ENCODE measurements at places on chromosomes 2 and 18. TPM values are rescaled to one million over a fixed set of nuclear protein-coding genes. Genes with fewer than 3 reads are reported as not detected.

GRCh38 chr2:196046123-196046917 is 22.3 kb downstream of the DNAH7 start:
- DNase-seq = no peak

GRCh38 chr2:118112771-118113334 is 24.6 kb downstream of the INSIG2 start:
- DNase-seq = no peak

DNA sequence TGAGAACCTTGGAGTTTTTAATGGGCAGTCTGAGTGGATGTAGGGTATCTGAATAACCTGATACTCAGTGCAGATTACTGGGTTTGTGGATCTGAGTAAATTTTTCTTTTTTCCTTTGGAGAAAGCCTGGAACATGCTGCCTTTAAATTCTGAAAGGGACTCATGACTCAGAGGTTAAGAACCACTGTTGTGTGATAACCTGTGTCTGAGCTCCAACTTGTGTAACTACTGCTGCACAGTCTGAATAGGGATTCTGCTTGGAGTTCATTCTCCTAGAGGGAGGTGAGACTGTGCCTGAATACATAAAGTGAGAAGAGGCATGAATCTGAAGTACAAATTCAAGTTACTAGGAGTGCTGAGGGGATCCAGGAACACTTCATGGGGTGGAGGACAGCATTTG is 36.2 kb downstream of the KDM3A start:
- DNase-seq = no peak

DNA sequence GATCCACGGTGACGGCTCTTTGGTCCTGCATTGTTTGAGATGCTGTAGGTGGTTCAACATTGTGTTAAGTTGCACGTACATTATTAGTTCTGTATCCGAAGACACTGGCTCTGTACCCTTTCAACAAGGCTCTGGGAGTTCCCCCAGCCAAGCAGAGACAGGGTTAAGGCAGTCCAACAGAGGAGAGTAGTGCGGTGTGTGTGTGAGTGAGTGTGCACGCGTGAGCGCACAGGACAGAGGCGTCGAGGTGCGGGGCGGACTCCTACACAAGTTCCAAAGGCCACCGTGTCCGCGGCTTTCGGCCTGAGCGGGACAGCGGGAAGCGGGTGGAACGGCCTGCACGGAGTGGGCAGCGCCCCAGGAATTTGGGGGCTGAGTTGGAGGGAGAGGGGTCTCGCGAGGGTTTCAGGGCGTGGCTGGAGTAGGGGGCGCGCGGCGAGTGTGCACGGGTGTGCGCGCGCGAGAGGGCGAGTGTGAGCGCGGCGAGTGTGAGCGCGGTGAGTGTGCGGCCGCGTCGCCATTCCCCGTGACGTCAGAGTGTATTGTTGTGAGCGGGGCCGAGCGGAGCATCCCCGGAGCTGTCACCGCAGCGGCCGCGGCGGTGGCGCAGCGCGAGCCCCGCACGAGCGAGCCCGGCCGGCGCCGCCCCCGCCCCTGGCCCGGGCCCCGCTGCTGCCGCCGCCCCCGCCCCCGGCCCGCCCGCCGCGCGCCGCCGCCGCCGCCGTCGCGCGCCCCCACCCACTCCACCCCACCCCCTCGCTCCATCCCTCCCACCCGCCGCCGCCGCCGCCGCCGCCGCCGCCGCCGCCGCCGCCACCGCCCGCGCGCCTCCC is at the start of gene ASXL3:
TSS of gene ASXL3 (plus strand) at position 535 of the 833 bp plus-strand sequence. CDS start 413 bp downstream, outside the sequence.
- DNase-seq = no peak

- DNase-seq = no peak
Observed at GRCh38 chr2:226540204-226540994, 259.2 kb downstream of the IRS1 start.

DNA sequence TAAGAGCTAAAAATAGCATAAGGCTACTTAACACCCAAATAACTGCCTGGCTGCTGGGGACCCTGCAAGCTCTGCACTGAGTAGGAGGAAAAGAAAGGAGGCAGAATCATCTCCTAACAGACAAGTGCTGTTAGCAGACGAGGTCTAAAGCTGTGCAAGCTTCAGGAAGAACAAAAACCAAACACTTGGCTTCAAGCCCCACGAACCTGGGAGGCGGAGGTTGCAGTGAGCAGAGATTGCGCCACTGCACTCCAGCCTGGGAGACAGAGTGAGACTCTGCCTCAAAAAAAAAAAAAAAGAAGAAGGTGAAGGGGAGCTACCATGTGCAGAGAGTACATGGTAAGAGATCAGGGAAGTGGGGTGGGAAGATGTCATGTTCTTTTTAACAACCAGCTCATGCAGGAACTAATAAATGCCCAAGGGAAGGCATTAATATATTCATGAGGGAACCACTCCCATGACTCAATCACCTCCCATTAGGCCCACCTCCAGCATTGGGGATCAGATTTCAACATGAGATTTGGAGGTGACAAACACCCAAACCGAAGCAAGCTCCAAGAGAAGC is 28.8 kb upstream of the INO80C start:
- DNase-seq = no peak

- no peak for DNase-seq
Observed at GRCh38 chr2:233600386-233600785, 17.0 kb upstream of the UGT1A8 start.

GRCh38 chr2:174691201-174691779 is 73.0 kb downstream of the CHRNA1 start:
- no peak for DNase-seq

- no peak for DNase-seq
Observed at GRCh38 chr2:12313445-12314126, 403.1 kb upstream of the TRIB2 start.

GRCh38 chr2:170715062-170715931 is at the start of gene SP5:
TSS of gene SP5 (plus strand) at chr2:170715337. CDS start at chr2:170715513, 176 bp downstream.
- no peak for DNase-seq

DNA sequence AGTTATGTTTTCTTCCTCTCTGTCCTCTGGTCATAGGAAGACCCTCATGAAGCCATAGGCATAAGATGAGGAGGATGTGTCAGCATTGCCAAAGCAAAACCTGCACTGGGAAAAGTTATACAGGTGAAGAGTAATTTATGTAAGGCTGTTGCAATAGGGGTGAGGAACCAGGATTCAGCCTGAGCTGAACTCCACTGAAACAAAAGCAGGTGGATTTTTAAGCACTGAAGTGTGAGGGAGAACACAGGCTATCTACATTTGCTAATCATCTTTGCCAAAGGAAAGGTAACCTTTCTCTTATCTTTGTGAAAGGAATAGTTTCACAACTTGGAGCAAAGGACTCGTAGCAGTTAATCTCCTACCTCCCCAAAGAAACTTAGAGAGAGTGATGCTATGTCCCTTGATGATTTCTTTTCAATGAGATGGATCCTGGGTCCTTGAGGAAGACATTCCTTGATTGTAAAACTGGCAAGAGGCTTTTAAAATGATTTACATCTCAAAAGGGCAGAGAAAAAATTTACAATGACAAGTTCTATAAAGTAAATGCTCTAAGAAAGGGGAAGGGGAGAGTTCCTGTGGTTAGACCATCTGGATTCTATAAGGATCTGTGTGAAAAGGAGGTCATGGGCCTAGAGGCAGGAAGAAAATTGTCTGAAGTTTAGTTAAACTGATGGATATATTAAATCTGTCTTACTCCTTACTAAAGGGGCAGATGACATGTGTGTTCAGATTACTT is 385.4 kb upstream of the CDH7 start:
- no peak for DNase-seq

GRCh38 chr2:54815148-54815539 is 91.7 kb downstream of the EML6 start:
- no peak for DNase-seq

DNA sequence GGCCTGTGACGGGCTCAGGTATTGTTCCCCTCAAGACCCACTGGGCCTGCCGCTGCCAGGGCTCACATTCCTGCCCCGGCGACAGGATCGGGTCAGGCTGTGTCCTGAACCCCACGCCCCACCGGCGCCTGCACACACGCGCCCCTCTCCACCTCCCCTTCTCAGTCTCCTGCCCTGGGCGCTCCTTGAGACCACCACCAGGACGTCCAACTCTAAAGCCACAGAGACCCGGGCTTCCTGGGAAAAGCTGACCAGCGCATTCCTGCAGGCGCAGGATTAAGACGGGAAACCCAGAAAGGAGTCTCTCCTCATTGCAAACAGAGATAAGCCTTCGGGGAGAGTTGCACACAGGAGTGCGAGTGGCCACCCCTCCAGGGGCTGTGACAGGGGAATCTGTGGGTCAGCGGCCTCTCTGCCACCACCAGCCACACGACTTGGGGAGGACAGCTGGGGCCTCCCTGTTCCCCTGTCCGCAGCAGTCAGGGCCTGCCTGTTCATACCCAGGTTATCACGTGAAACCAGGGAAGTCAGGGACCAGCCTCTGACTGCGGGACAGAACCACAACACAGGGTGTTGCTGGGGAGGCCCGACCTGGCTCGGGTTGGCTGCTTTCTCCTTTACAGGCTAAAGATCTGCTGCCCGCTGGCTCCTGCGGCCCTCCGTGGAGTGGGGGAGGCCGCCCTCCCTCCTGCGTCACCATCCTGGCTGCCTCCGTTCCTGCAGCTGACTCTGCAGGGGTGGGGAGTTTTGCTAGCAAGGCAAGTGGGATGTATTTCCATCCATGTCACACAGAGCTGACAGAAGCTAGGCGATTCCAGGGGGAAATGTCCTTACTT is 88.8 kb downstream of the ZCCHC2 start:
- DNase-seq = no peak

DNA sequence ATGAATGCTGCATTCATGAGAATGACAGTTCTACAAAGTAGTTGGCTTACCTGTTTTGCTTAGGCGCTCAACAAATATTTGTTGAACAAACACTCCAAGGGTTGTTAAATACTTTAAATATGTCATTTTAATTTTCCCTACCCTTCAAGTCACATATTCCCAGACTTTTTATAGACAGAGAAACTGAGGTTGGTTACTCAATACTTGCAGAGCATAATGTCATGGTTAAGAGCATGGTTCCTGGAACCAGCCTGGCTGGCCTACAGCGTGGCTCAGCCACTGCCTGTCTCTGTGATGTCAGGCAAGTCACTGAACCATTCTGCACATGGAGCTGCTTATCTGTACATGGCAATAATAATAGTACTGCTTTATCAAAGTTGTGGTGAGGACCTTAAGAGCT is 120.0 kb upstream of the STK17B start:
- DNase-seq = no peak

DNA sequence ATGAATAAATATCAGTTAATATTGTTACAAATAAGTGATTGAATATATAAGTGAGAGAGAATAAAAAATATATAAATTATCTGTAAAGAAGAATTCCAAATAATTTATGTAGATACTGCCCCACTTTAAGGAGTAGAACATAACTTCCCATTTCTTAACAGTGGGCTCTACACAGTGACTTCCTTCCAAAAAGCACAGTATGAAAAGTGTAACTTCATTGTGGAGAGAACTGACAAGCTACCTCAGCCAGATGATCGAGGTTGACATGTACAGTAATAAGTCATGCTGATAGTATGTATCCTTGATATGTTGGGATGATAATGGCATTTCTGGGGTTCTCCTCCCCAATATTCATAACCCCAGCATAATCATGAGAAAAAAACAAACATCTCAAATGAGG is 191.9 kb upstream of the FN1 start:
- DNase-seq = no peak

- no peak for DNase-seq
Observed at GRCh38 chr2:166104773-166105172, 23.0 kb downstream of the SCN1A start.

DNA sequence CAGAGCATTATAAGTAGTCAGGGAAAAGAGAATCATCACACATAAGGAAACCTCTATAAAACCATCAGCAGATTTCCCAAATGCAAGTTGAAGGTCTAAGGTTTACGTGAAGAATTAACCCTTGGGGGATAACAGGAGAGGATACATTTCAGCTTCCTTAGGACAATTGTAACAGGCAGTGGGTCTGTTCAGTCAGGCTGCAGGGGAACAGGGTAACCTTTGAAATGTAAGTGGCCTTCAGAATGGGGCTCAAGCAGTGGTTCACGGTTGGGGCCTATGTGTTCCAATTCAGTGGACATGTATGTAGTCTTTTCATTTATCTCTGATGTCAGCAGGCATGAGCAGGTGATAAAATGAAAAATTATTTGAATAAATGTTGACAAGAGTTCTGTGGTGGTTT is 139.3 kb downstream of the EML6 start:
- no peak for DNase-seq

- DNase-seq = no peak
Observed at GRCh38 chr2:121202541-121203310, 82.3 kb downstream of the TFCP2L1 start.

- DNase-seq = no peak
Observed at GRCh38 chr2:43542285-43542933, 53.4 kb downstream of the THADA start.

DNA sequence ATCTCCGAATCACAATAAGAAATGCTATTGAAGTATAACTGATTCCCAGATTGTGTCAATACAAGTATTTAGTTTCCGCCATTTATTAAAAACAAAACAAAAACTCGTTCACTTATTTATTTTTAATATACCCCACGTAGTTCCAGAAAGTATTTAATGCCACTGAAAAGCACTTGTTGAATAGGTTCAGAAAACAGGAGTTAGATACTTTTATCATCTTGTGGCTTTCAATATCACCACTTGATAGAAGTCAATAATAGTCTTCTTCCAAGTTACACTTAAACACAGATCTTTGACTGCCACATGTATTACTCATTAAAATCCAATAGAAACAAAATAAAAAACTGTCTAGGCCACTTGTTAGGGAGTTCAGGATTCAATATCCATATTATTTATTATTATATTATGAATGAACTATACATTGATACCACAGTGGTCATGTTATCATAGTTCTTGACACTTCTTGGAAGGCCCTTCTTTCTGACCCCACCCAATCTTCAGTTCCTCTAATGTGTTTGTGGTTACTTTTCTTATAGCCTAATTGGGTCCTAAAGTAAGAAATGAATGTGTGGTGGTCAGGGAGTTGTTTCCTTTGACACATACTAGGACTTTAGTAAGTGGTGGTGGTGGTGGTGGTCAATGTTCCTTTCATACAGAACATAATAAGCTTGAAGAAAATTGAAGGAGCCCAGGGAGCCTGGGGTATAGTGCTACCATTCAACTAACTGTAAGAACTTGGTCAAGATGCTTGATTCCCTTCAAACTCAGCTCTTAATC is 221.3 kb upstream of the ITGA4 start:
- no peak for DNase-seq

The HNRNPLL gene
- 85.6 TPM for polyA plus RNA-seq

The NCKAP5 gene
- polyA plus RNA-seq = 10.1 TPM

The SEH1L gene
- polyA plus RNA-seq = 40.2 TPM

The PMS1 gene
- 34.8 TPM for polyA plus RNA-seq

The ZSCAN30 gene
- polyA plus RNA-seq = 38.6 TPM

The PTCD3 gene
- polyA plus RNA-seq = 138 TPM

The APCDD1 gene
- polyA plus RNA-seq = 126 TPM

The CHCHD5 gene
- 24.5 TPM for polyA plus RNA-seq

The MATN3 gene
- 3.1 TPM for polyA plus RNA-seq

The DIS3L2 gene
- polyA plus RNA-seq = 31.3 TPM

The CAPN14 gene
- 0.07 TPM for polyA plus RNA-seq

The OTOS gene
- polyA plus RNA-seq = not detected

The LDLRAD4 gene
- polyA plus RNA-seq = 9.5 TPM

The VIT gene
- polyA plus RNA-seq = not detected

The XDH gene
- 0.14 TPM for polyA plus RNA-seq

All from right renal cortex interstitium (tissue), 3 donors.